ENCODE measurements at places on chromosomes 5 and 9.

- no peak for DNase-seq
Measured at GRCh38 chr5:102961671-102962070, 158.3 kb downstream of the GIN1 start.

- no peak for DNase-seq
Measured at GRCh38 chr9:133115604-133116345, 5.3 kb downstream of the RALGDS start.

- DNase-seq = no peak
Measured at GRCh38 chr5:124642151-124642550, 104.3 kb downstream of the ZNF608 start.

DNA sequence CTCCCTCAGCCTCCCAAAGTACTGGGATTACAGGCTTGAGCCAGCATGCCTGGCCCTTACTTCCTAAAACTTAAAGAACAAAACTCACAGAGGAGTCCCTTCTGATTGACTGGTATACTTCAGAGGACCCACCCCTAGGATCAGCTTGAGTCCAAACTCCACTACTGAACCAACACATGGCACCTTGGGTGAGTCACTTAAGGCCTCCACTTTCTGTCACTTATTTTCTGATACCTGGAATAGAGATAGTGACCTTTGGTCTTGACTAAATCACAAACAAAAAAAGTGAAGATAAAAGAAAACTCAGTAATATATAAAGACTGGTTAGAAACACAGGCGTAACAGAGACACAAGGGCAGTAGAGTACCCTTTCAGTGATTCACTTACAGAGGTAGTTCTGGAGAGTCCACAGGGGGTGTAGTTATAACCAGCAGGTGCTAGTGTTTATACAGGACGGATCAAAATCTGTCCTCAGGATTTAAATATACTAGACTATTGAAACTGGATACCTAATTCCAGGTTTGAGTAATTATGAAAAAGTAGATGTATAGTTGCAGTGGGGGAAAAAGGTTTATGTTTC lies 274.3 kb upstream of the ANKRD55 start:
- DNase-seq = no peak

- DNase-seq = no peak
Measured at GRCh38 chr5:34599471-34600117, 56.5 kb upstream of the RAI14 start.

DNA sequence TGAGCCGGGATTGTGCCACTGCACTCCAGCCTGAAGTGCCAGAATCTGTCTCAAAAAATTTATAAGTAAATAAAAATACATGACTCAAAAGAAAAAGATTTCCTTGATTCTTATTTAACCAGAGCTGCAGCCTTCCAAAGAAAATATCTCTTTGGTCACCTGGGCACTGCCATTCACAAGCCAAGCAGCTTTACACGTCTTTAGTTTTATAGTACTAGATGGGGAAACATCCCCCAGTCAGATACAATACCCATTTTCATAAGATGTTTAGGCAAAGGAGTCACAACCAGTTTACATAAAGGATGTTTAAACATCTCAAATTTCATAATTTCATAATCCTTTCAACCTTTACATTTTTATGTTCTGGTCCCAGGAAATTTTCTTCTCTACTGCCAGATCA lies 13.7 kb upstream of the OXCT1 start:
- no peak for DNase-seq

GRCh38 chr5:144594919-144595318 lies 424.2 kb downstream of the KCTD16 start:
- DNase-seq = no peak

- DNase-seq = no peak
Measured at GRCh38 chr9:76373173-76373783, 20.9 kb downstream of the RFK start.
